ENCODE measurements at places on chromosomes 13 and 19.
A peak's percentile ranks its signal among the peaks of the same experiment; 100 is the strongest.

DNA sequence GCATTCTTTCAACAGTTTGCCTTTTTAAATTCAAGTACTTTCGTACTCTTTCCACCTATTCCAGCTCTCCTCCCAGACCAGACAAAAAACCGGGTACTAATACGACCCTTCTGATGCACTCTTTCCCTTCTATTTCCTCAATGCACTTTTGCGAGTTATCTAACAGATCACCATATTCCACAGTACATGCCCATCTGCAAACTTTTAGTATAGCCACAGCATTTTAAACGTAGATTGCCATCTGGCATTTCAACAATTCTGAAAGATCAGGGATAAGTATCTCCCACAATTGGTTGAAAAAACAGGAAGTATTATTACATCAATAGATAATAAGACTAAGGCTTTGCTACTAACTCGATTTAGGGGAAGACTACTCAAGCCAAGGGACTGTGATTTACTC is 31.5 kb downstream of the RBM26 start:
- DNase-seq, result no peak

- no peak for DNase-seq
Measured at GRCh38 chr19:7915250-7916102, 846 bp downstream of the TGFBR3L start.

- no peak for DNase-seq
Measured at GRCh38 chr19:1865172-1866010, 2.0 kb upstream of the KLF16 start.

DNA sequence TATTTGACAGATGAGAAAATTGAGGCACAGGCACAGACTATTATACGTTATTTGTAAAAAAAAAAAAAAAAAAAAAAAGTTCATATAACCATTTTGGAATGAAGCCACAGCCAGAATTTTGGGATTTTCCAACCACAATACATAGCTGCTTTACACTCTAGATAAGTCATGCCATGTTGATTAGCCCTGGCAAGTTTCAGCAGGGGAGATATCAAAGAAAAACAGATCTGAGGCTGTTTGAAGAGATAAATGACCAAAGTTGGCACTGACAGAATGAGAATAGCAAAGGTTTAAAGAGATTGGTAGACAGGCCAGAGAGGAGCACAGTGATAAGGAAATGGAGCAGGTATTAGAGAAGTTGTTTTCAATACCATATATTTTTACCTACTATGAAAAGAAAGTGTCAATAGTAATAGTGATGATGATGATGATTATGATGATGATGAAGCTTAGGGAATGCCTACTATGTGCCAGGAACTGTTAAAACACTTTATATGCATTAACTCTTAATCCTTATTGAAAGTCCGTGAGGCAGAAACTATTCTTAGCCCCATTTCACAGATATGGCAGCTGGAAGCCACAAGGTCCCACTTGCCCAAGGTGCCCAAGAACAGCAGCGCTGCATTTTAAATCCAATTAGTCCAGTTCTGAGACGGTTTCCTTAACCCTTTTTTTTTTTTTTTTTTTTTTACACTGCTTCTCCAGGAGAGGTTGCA is 105.5 kb downstream of the MBNL2 start:
- no peak for DNase-seq

DNA sequence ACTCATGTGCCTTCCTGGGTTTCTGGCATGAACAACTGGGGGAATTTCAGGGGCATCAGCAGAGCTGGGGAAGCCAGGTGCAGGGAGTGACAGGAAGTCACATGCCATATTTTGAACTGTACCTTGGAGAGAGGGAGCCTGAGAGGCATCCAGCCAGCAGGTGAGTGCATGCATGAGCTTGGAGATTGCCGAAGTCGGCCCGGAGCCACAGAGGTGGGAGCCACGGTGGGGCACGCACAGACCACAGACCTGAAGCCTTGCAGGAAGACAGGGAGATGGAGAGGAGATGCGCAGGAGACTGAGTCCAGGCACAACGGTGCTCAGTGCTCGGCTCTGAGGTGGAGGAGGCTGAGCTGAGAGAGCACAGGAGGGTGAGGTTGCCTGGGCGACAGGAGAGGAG is 55.1 kb downstream of the CDADC1 start:
- no peak for DNase-seq

GRCh38 chr19:51253088-51253806 is 2.4 kb downstream of the SIGLECL1 start:
- no peak for DNase-seq

GRCh38 chr19:31001991-31002390 is 347.2 kb downstream of the TSHZ3 start:
- no peak for DNase-seq

DNA sequence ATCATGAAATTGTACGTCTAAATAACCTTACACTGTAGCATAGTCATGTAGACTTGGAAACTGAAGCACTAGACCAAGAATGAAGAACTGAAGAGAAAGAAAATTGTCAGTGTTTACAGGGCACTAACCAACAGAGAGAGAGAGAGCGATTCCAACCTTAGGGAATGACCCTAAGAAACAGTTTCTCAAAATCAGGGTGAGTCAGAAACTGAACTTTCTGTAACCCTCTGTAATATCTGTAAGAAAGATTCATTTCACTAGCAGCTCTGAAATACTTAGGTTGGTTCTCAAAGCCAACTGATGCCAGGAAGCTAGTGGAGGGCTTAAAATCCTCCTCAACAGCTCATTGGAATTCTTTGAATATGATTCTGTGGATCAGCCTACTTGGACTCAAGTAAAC is 936.9 kb downstream of the EFNB2 start:
- no peak for DNase-seq

DNA sequence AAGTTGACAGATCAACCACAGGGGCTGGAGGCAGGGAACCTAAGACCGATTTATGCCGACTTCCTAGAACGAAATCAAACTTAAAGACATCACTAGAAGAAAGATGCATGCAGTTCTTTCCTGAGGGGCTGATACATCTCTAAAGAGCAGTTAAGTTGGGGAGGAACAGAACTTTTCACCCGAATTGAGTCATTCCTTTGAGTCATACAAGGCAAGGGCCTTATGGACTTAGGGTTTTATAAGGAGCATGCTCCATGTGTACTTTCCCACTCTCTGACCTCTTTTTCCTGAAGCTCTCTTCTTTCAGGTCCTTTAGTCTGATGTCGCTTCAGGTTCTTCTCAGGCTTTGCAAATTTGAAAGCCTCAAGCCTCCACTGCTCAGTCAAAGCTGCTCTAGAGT is 7.9 kb upstream of the FBXL3 start:
- no peak for DNase-seq

- DNase-seq, result no peak
Measured at GRCh38 chr13:100442095-100442832, 146.3 kb downstream of the GGACT start.

DNA sequence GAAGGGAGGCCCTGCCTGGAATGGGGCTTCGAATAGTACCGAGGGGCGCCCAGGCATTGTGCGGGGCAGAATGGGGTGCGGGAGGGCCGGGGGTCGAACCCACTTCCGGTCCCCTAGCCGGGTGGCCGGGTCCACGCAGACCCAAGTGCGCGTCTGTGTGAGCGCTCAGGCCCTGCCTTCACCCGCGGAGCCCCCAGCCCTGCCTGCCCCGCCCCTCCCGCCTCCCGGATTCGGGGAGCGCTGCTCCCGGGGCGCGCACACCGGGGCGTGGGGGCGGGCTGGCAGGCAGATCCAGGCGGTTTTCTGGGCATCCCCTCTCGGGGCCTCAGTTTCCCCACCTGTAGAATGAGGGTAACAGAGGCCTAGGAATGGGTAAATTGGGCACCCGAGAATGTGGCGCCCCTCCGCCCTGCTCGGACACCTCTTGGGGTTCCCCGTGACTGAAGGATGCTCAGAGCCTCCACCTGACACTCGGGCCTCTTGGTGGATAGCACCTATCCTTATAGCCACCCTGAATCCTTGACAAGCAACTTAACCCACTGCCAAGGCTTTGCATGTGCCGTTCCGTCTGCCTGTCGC is 682 bp downstream of the PIK3R2 start:
- DNase-seq, result peak; percentile 66

DNA sequence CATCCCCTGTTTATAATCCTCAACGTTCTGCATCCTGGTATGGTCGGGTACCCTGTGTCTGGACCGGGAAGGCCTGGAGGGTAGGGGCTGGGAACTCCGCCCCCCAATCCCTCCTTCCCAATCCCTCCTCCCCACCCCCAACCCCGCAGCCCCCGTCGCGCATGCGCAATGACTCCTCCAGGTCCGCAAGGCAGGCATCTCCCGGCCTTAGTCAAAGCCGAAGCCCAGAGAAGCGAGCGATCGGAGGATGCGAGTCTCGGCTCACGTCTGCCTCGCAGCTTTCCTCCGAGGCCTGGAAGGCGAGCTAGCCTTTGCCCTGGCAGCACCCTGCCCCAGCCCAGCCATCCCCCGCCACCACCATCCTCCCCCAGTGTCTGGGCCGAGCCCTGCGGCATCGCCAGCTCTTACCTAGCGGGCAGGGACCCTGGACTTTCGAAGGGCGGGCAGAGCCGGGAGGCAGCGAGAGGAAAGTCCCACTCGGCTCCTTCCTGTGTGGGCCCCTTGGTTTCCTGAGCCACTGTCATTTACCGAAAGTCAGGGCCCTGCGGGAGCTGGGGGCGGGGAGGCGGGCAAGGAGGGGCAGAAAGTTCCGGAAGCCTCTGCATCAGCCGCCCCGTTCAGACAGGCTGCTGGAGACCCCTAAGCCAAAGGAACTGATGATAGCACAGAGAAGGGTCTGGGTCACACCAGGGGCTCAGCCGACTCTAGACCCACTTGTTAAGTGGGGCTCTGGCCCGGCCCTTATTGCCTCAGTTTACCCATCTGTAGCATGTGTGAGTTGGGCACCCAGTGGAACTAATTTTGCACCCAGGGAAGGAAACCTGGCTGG is at the start of gene JAK3:
JAK3 (minus strand) TSS at position 445 of the 829 bp plus-strand sequence. CDS start 3,565 bp downstream, outside the sequence.
- peak; percentile 90 for DNase-seq

- DNase-seq, result no peak
Measured at GRCh38 chr13:27012482-27013197, 159.0 kb downstream of the USP12 start.

- peak; percentile 22 for DNase-seq
Measured at GRCh38 chr19:33098055-33098534, 17.1 kb downstream of the GPATCH1 start.

DNA sequence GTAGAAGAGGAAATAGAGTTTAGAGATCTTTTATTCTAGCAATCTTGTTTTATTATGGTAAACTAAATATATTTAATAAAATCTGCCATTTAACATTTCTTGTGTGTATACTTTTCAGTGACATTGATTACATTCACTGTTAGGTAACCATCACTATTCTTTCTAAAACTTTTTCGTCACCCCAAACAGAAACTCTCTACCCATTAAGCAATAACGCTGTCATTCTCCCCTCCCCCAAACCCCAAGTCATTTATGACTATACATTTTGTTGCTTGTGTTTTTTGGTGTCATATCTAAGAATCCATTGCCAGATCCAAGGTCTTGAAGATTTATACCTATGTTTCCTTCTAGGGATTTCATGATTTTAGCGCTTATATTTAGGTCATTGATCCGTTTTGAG is 10.6 kb downstream of the URI1 start:
- DNase-seq, result no peak

DNA sequence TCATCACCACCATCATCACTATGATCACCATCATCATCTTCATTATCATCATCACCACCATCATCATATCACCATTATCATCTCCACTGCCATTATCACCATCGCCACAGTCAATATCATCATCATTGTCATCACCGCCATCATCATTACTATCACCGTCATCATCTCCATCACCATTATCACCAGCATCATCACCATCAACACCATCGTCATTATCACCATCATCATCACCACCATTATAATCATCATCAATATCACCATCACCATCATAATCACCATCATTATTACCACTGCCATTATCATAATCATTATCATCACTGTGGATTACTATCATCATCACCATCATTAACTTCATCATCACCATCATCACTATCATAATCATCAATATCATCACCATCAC is 17.3 kb upstream of the ARHGEF18 start:
- DNase-seq, result no peak

DNA sequence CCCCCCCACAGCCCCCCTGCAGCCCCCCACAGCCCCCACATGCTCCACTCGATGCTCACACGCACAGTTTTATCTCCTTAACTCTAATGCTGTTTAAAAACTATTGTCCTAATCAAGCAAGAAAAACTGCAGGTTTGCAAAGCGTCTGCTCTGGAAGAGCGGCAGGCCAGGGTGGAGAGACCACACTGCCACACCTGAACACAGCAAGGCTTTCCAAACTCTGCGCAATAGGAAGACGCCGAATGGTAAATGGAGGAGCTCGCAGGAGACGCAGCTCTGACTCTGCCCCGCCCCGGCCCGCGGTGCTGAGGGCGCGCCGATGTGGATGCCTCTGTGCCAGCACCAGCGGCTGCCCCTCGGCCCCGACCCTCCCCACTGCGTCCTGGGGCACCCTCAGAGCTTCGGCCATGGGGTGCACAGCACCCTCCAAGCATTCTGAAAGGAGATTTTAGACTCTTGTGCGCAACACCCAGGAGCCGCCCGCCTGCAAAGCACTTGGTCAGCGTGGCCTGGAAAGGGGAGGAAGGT is 32.4 kb downstream of the RASA3 start:
- DNase-seq, result no peak

GRCh38 chr13:59562924-59563323 is 600.8 kb downstream of the DIAPH3 start:
- no peak for DNase-seq

DNA sequence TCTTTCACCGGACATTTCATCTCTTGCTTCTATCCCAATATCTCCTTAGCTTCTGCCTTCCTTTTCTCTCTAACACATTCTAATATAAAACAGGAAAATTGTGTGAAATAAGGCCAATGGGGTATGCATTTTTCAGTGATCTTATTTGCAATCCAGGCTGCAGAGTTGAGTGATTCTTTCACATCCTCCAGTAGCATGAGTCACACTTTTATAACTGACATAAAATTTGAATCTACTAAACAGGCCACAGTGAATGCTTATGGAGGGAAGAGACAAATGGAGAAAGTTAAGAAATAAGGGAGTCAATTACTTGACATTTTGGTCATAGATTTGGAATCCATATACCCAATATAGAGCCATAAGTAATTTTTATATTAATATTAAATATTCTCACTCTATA is 1037.0 kb upstream of the SPRY2 start:
- no peak for DNase-seq

- no peak for DNase-seq
Measured at GRCh38 chr19:55344444-55344843, 4.8 kb downstream of the KMT5C start.

DNA sequence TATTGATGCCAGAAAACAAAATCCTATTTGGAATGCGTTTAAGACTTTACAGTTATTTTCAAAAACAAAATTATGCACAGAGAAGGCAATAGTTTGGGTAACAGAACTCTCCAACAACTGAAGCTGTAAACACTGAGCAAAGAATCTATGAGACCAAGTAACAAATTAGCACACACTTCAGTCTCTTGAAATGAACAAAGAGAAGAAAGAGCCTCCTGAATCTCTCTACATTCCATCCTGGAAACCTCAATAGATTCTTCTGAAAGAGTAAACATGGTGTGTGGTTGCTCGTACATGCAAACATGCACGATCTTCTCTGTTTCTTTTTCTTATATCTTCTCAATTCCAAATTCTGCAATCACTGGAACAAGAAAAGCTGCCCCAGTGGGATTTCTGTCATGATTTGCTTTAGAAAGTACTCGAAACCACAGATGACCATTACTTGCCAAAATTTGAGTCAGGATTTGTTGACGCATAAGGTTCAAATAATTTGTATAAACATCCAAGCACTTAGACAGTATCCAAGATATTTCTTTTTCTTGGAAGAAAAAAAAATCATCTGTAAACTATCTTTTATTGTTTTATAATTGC is 137.9 kb upstream of the DACH1 start:
- DNase-seq, result no peak

Measured in ovary (tissue), 10 donors.